Fibroblast of gingiva (primary cell): ENCODE measurements at places on chromosomes 12 and 14.
A peak's percentile ranks its signal among the peaks of the same experiment; 100 is the strongest.

- no peak for DNase-seq
Measured at GRCh38 chr14:22387776-22388241, 201.2 kb downstream of the DAD1 start.

GRCh38 chr12:132559652-132560363 is 50.6 kb downstream of the LRCOL1 start:
- peak; percentile 48 for DNase-seq

DNA sequence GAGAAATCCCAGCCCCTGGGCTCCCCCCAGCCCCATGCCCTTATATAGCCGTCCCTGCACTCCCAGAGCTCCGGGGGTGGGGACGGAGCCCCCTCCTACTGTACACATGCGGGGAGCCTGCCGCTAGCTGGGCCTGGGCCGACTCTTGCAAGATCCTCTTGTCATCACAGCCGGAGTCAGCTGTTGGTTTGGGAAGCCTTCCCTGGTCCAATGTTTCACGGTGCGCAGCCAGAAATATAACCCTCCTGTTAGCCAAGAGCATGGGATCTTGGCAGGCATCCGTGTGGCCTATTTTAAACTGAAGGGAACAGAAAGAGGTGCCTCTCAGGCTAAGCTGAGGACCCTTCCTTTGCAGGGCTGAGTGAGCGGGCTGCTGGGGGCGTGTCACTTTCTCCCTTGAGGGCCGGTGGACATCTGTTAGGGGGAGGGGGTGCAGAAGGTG is 175.3 kb downstream of the TSPAN9 start:
- DNase-seq: peak; percentile 86

DNA sequence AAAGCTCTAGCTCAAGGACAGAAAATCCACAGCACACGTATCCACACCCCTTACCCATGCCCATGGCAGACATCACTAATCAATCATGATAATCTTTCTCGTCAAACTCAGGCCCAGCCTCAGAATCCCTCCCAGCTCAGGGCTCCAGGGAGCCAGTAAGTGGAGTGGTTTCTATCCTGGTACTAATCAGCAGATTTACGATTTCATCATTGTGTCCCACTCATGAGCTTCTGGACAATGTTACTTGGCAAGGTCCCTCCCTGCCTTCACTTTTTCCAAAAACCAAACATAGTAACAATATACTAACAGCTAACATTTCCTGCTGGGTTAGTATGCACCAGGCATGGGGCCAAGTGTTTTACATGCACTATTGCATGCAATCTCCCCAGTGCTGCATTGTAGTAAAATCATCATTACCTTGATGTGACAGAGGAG is 45.8 kb upstream of the NCOR2 start:
- peak; percentile 83 for DNase-seq

DNA sequence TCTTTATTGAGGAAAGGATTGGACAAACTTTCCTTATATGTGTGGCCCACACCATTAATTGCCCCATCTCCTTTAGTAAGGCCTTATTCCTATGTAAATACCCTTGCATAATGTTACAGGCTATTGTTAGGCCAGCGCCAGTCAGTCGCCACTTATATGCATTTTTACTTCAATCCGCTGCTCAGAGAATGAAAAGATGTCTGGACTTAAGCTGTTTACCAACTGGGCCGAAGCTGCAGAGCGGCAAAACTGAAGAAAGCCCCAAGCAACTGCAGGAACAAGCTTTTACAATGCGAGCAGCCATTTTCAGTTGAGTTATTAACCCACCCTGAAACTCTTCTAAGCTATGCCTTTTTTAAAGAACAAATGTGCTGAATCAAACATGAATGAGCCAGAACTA is 92.1 kb upstream of the OTX2 start:
- DNase-seq: no peak

DNA sequence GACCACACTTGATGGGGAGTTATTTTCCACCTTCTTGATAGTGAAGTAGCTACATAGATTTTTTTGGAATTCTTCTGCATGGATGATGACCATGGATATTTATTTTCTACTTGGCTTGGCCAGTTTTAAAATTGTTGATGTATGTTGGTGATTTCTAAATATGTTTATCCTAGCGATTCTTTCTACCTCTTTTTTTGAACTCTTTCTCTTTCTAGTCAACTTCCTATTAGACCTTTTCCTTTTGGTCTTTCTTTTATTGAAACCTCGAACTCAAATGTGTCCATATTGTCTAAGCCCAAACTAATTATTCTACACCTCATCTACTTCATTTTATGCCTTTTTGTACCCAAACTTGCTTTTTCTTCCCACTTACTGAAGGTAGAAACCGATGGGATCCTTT is 37.0 kb downstream of the CCDC91 start:
- no peak for DNase-seq

GRCh38 chr14:22539831-22540230 is 49.2 kb downstream of the DAD1 start:
- no peak for DNase-seq

DNA sequence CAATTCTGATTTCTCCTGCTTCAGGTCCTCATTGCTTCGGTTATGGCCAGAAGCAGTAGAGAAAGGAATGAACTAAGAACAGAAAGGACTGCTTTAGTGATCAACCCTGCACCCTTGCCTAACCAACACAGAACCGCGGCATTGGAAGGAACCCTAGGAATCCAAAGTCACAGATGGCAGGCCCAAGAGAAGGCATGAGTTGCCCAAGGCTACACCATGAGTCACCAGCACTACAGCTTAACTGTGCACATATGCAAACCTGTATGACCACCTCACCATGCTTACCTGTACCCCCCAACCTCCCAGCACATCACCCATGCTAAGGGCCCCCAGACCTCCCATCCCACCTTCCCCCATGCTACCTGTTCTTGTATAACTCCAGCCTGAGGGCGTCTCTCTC is 25.9 kb upstream of the BLTP3B start:
- DNase-seq: no peak

- DNase-seq: no peak
Measured at GRCh38 chr12:110862329-110862728, 15.5 kb downstream of the CCDC63 start.

DNA sequence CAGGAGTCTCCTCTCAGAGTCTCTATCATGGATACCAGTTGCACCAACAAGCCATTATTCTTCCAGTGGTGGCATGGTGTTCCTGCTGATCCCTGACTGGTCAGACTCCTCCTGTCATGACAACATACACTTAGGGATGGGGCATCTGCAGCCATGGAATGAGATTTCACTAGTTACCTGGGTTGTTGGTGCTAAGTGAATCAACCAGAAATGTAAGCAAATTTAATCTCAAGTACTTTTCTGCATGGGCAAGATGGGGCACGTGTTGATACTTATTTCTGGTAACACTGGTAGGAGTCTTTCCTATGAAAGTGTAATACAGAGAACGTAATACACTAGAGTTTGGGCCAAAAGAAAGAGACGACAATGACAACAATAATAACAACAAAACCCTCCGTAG is 211.5 kb upstream of the FOXN3 start:
- no peak for DNase-seq

DNA sequence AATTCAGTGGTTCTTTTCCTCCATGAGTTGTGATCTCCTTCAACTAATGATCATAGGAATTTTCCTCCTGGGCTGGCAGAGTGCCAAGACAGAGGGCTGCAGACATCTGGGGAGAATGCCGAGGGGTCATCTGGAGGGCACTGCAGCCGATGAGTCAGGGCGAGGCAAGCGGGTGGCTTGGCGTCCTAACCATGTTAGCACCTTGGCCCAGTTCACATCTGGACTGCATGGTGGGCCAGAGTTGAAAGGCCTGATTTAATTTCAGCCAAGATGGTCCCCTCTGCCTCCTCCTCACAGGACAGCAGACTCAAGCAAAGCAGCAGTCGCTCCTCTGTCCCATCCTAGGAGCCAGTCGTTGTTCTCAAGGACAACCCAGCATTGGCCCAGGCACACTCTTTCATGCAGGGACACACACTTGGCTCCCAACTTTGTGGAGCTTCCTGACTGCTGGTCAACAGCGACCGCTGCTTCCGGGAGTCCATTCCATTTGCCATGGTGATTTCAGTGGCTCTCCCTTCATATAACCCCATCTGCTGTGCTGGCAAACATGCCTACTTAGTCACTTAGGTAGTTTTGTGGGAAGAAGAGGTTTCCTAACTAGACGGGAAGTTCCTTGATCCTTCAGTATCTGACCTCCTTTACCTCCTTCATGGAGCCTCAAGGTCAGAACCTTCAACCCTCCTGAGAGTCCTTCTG is 161.8 kb downstream of the TTC8 start:
- no peak for DNase-seq

DNA sequence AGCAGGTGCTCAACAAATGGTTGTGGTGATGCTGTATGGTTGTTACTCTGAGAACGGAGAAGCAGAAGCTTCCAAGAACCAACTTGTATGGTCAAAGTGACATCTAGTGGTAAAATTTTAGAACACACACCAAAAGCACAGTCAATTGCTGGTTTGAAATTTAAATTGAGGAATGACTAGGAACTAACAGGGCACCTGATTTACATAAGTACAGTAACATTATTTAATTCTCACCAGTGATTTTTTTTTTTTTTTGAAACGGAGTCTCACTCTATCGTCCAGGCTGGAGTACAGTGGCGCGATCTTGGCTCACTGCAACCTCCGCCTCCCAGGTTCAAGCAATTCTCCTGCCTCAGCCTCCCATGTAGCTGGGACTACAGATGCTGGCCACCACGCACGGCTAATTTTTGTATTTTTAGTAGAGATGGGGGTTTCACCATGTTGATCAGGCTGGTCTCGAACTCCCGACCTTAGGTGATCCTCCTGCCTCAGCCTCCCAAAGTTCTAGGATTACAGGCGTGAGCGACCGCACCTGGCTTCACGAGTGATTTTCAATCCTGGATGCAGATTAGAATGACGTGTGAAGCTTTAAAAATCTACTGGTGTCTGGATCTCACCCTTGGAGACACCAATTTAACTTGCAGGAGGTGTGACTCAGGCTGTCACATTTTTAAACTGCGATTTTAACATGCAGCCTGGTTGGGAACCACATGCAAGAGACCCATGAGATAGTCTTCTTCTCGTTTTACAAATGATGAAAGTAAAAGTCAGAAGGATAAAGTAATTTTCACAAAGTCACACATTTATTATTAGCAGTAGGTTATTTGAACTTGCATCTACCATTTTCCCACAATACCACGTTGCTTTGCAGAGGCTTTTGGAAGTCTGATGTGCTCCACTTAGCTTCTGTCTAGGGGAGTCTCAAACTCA is 14.1 kb upstream of the NUMB start:
- peak; percentile 71 for DNase-seq

DNA sequence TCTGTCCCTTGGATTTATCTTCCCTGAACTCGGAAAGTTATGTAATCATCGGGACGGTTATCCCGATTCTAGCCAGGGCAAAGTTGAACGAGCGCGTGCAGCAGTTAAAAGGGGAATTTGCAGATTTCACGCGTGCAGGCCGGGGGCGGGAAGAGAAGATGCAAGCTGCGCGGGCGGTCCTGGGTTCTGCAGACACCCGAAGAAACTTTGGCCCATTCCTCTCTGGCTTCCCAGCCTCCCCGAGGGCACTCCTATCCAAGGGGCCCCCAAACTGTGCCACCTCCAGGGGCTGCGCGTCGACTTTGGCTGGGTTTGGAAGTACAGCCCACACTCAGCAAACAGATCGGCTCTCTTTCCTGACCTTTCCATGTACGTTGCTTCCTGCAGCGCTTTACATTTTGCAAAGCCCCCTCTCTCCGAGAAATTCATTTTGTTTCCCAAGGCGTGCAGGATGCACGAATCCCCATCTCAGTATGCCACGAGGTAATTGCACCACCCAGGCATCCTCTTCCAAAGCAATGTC is 941 bp upstream of the PPP1CC start:
- no peak for DNase-seq

DNA sequence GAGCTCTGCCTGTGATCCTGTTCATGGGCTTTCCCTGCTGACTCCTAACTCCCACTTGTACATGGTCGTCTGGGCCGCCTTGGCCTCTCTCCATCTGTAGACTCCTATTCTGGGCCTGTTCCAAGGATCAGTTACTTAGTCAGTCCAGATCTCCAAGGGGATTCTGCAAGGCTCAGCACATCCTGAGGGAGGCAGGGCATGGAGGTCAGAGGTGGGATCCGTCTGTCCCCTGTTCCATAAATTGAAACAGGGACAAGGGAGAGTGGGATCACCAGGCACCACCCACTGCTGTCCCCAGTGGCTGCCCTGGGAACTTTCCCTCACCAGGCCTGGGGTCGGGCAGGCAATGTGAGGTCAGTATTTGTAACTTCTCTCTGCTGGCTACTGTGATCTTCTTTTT is 43.5 kb downstream of the KCTD10 start:
- no peak for DNase-seq

DNA sequence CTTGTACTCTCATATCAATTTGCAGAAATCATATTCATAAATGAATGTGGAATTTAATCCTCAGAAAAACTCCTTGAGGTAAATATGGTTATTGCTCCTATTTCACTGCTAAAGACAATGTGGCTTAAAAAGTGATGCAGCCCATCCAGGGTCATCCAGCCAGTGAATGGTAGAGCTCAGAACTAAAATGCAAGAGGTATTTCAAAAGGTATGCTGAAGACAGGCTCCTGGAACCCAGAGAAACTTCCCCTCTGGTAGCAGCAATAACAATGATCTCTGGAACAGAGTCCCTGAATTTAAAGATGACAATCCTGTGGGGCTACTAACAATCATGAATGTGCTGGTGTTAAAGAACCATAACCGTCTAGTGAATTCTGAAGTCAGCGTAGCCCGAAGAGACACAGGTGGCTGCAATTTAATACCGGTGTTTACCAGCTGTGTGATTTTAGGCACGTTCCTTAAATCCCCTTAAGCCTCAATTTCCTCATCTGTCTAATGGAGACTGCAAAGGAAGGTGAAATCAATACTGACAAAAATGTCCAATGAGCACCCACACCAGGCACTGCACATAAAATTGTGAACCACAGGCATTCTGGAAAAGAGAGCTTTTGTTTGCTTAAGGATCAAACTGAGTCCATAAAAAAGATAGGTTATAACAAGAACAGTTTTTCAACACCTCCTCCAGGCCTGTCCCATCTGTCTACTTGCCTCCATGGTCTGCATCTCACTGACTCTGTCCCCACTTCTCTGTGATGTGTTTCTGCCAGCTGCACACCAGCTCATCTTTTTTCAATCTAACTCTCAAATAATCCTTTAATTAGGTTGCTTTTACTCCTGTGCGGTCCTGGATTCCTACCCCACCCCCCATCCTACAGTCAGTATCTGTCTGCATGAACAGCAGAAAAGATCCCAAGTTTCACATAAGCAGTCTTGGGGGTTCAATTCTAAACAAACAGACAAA is 10.5 kb downstream of the TM7SF3 start:
- no peak for DNase-seq

GRCh38 chr14:49977126-49977841 is 84.4 kb downstream of the ARF6 start:
- no peak for DNase-seq

DNA sequence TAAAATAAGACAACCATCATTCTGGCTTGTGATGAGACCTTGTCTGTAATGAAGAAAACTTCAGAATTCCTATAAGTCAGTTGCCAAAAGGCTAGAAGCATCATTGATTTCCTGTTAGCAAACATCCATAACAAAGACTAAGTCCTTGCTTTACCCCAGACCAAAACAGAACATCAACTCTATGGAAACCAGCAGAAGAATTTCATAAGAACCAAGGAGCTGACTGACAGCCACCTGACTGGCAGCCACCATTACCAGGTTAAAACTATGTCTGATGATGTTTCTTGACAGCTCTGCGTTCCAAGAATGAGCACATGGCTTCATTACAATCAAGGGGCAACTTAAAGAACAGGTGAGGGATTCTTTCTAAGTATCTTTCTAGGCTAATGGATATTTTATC is 29.3 kb downstream of the HECTD4 start:
- DNase-seq: no peak

- DNase-seq: no peak
Measured at GRCh38 chr12:120498870-120499515, 3.1 kb downstream of the DYNLL1 start.
